ENCODE measurements at places on chromosomes 2 and 18.
A peak's percentile ranks its signal among the peaks of the same experiment; 100 is the strongest.

DNA sequence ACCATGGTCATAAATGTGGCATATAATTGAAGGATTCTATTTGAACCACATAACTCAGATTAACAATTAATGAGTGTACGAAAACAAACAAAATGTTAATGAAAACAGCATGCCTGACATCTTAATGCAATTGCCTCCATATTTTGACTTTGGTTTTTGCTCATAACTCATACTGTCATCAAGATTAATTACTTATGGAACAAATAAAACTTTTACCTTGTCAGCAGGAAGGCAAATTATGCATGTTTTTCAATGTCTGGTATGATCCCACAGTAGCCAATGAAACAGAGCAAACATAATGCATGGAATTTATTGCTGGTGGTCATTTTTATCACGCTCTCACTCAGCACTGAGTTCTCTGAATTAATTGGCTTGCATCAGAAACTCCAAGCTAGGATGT is 5.1 kb downstream of the PLEKHM3 start:
- no peak for DNase-seq

- DNase-seq = no peak
Observed at GRCh38 chr2:119207447-119207846, 16.2 kb upstream of the STEAP3 start.

- no peak for DNase-seq
Observed at GRCh38 chr2:160429248-160430000, 64.2 kb downstream of the RBMS1 start.

DNA sequence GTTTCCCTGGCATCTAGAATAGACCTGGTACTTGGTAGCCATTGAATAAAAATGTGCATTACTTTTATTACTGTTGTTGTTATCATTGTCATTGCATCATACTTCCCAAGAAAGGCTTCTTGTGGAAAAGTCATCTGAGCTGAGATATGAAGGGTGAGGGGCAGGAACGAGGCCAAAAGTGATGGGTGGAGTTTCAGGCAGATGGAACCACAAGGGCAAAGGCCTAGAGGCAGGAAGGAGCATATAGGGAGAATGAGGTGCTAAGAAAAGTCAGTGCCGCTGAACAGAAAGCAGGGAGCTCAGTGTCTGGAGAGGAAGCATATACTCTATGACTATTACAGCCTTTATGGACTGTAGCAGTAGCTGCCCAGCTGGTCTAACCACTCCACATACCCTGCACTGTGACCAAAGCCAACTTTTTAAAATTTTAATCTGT is 219.3 kb downstream of the SPP2 start:
- DNase-seq = peak; percentile 41

GRCh38 chr2:2171624-2172023 is 159.5 kb downstream of the MYT1L start:
- DNase-seq = no peak

DNA sequence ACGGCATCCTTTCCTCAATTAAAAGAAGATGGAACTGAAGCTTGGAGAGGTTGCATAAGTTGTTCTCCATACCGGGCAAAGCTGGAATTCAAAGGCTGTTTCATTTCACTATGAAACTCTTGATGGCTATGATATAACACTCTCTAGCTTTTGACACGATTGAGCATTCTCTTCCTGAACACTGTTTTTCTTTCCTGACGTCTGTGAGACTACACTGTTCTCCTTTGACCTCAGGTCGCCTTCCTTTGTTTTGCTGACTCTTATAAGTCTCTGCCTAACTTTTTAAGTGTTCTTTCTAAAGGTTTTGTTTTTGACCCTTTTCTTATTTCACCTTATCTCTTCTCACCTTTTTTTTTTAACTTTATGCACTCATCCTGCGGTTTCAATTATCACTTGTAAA is 261.8 kb upstream of the LINC00305 start:
- no peak for DNase-seq

DNA sequence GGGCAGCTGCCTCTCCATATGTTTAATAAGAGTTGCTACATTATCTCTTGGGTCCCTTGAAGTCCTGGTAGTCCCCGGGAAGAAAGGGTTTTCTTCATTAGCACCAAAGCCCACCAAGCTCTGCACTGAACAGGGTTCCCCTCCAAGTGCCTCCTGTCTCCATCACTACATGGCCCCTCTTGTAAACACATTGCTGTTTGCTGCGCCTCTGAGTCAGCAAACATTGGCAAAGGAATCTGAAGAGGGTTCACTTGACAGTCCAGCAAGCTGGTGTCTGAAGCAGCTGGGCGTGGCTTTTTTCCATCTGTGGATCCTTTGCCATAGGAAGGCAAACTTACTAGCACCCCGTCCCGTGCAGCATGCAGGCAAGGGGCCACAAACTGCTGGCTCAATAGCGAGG is 82.8 kb downstream of the TEX51 start:
- no peak for DNase-seq

DNA sequence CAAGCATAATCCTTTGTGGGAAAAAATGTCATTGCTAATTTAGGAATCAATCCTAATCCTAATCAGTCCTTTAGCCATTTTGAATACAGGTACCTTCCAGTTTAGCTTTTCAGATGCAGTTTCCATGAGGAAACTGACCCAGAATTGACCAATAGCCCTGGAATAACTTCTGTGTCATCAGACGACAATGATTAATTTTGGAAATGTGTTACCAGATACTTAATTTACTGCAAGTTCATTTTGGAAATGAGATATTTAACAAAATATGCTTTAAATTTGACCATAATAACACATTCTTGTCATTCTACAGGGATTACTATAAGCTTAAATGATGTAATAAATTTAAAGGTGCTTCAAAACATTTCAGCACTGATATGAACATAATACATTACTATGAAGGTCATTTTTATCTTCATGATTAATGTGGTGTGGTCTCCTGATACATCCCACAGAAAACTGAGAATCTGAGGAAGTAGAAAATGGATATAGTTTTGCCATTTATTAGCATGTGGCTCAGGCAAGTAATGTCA is 129.8 kb upstream of the SH3BP4 start:
- DNase-seq = no peak

GRCh38 chr2:82674652-82675051 is 1784.4 kb downstream of the SUCLG1 start:
- no peak for DNase-seq

DNA sequence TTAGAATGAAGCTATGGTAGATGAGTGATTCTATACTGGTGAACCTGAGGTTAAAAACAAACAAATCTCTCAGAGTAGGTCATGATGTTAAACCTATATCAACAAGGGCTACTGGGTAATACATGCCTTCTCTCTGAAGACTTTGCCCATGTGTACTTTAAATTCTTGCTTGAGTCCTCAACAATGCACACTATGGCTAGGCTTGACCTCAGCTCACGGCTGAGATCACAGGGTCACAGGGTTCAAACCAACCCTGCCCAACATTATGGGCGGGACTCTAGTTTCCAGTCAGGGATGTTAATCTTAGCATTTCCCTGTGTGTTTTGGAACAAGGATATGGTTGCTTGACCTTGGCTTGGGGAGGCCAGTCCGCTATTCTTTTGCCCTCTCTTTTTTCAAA is 7.7 kb downstream of the CD28 start:
- no peak for DNase-seq

DNA sequence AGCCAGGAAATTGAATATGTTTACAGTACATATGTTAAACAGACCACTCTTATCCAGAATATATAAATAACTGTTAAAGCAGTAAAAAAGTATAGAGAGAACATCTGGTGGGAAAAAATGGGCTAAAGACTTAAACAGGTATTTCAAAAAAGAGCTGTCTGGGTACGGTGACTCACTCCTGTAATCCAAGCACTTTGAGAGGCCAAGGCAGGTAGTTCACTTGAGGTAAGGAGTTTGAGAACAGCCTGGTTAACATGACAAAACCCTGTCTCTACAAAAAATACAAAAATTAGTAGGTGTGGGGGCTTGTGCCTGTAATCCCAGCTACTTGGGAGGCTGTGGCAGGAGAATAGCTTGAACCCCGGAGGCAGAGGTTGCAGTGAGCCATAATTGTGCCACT is 171.4 kb upstream of the FSIP2 start:
- no peak for DNase-seq

GRCh38 chr2:238979636-238980035 is 131.8 kb downstream of the TWIST2 start:
- DNase-seq = no peak

DNA sequence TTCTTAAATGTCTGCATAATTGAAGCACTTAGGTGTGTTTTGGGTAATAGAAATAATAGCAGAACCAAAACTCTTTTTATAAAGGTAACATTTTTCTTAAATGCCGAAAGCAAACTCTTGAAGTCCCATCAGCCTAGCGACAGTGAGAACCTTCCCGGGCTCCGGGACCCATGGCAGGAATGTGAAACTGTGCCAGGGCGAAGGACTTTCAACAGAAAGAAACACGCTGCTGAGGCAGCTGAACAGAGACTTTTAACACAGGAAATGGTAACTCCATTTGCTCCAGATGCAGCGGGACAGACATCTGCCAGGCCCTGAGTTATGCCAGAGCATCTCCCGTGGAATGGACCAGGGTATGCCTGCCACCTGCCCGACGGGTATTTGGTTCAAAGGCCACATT is 34.3 kb downstream of the SALL3 start:
- DNase-seq = no peak

DNA sequence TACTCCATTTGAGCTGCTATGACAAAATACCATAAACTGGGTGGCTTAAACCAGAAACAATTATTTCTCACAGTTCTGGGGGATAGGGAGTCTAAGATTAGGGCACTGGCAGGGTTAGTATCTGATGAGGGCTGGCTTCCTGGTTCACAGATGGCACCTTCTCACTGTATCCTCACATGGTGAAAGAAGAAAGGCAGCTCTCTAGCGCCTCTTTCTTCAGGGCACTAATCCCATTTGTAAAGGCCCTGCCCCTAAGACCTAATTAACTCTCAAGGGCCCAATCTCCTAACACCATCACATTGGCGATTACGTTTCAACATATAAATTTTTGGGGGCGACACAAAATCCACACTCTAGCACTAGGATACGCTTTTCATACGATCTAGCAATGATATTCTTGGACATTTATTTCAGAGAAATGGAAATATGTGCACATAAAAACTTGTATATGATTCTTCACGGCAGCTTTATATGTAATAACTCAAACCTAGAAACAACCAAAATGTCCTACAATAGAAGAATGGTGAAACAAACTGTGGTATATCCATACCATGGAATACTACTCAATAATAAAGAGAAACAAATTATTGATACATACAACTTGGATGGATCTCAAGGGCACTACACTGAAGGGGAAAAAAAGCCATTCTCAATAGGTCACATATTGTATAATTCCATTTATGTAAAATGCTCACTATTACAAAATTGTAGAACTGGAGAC is 111.0 kb downstream of the BCL2L11 start:
- no peak for DNase-seq

DNA sequence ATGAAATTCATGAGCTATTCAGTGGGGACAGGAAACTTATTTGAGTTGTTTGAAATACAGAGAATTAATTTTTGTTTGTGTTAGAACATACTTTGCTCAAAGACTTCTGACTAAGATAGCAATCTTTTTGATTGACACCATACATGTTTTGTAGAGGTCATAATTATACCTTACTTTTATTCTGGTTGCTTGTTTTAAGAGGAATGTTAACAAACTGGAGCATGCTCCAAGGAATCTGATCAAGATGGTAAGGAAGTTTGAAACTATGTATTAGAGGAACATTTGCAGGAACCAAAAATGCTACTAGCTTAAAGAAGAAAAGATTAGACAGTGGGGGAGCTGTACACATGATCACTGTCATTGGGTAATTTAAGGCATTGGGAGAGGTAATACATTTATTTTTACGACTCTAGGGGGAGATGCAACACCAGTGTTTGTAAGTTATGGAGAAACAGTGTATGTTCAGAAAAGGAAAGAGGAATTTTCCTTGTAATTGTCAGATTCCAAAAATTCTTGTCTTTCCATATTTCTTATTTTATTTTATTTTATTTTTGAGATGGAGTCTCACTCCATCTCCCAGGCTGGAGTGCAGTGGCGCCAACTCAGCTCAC is 8.0 kb downstream of the AGFG1 start:
- DNase-seq = no peak

DNA sequence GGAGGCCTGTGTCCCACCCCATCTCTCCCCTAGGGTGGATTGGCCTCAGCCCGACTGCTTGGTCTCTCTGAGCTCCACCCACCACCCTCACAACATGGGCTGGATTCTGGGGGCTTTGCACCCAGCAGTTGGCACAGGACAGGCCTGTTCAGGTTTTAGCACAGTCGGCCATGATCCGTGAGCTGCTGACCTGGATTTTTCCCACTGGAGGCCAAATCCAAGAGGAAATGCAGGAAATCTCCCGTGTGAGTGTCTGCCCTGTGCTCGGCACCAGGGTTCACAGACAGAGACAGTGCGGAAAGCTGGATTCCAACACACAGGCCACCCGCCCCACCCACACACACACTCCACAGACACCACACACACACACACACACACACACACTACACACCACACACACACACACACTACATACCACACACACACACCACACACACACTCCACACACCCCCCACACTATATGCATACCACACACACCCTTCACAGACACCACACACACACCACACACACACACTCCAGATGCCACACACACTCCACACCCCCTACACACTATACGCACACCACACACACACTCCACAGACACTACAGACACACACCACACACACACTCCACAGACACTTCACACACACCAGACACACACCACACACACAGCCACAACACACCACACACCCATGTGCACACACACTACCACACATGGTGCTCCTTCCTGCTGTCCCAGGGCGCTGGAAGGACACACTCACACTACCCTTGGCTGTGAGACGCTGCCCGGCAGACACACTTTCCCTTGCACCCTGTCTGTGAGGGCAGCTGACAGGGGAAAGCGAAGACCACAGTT is 14.1 kb downstream of the MBP start:
- peak; percentile 56 for DNase-seq

- DNase-seq = no peak
Observed at GRCh38 chr2:166158546-166158945, 30.7 kb upstream of the SCN1A start.

DNA sequence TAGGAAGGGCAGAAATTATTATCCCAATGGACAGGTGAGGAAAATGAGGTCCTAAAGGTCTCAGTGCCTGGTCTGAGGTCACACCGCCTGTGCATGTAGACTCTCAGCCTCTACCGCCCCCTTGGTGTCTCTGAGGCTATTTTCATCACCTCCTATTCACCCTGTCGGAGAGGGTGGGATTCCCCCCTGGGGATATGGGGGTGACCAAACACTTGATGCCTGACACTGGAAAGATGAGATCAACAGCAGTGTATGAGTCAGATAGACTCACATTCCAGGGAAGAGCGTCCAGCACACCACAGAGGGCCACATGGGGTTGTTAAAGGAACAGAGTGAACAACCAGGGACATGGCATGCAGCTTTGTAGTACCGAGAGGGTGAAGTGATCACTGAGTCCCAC is 199.7 kb downstream of the SMAD2 start:
- no peak for DNase-seq

- DNase-seq = no peak
Observed at GRCh38 chr2:153213022-153213421, 265.5 kb downstream of the RPRM start.

- no peak for DNase-seq
Observed at GRCh38 chr2:47118581-47118980, 36.5 kb downstream of the STPG4 start.
